ENCODE measurements at places on chromosomes 13 and 19. TPM values are rescaled to one million over a fixed set of nuclear protein-coding genes. Genes with fewer than 3 reads are reported as not detected.

Gene KLC3
- total RNA-seq: 0.17 TPM

Gene LHB
- not detected for total RNA-seq

Gene SYCN
- not detected for total RNA-seq

Gene KCNK6
- total RNA-seq: 3.0 TPM

Gene SPART
- total RNA-seq: 93.0 TPM

Gene CASP14
- not detected for total RNA-seq

Gene TRPC4
- total RNA-seq: 1.7 TPM

Gene KCNC3
- total RNA-seq: under 0.01 TPM

Gene CNFN
- not detected for total RNA-seq

Gene SIAH3
- not detected for total RNA-seq

Gene C19orf67
- not detected for total RNA-seq

Gene ZNF628
- 0.77 TPM for total RNA-seq

Gene OR7A5
- not detected for total RNA-seq

Gene MATK
- total RNA-seq: not detected

Gene TNNI3
- total RNA-seq: not detected

Gene FOSB
- 9.5 TPM for total RNA-seq

Gene NLRP5
- total RNA-seq: not detected

Gene VSTM2B
- not detected for total RNA-seq

Gene ZNF419
- total RNA-seq: 13.6 TPM

Gene FOXO1
- total RNA-seq: 2.5 TPM

Gene TPTE2
- not detected for total RNA-seq

Gene CAPN12
- 0.50 TPM for total RNA-seq

Gene CYP4F3
- not detected for total RNA-seq

Gene ZNF577
- total RNA-seq: 8.9 TPM

Gene ZNF560
- total RNA-seq: 3.3 TPM

Gene REXO1
- total RNA-seq: 4.1 TPM

Gene CIC
- 16.7 TPM for total RNA-seq

Gene PSG4
- 0.17 TPM for total RNA-seq

Gene PALM3
- total RNA-seq: 1.3 TPM

Gene CDX2
- not detected for total RNA-seq

Gene LILRA1
- not detected for total RNA-seq

Gene SRRM5
- under 0.01 TPM for total RNA-seq

Gene ZNF331
- 9.0 TPM for total RNA-seq

Gene SEMA6B
- under 0.01 TPM for total RNA-seq

Gene LHFPL6
- total RNA-seq: 42.4 TPM

Gene GSX1
- total RNA-seq: not detected

Gene CBARP
- total RNA-seq: 1.5 TPM

Gene ZNF77
- total RNA-seq: 3.9 TPM

Gene PRSS57
- not detected for total RNA-seq

Gene BRD4
- total RNA-seq: 20.1 TPM

Gene TMEM255B
- 10.4 TPM for total RNA-seq

Gene ZNF575
- total RNA-seq: 0.26 TPM

All from fibroblast of lung (primary cell).